ENCODE measurements at places on chromosomes 3 and 15.

GRCh38 chr3:49630784-49631183 is 43.4 kb upstream of the APEH start:
- no peak for DNase-seq

DNA sequence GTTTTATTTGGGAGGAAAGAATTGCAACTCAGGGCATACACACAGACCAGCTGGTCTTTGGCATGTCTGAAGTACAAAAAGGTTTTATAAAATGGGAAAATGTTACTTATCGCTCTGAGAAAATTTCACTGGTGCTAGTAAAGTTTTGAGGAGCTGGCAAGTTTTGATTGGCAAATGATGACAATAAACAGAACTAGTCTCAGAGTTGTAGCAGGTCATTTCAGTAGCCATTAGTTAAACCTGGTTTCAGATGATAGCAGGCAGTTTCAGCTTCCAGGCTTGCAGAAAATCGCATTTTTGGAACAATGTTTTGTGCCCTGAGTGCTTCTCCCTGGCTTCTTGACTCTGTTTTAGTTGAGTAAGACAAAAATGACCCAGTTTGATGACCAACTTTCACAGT is 10.7 kb downstream of the B2M start:
- no peak for DNase-seq

GRCh38 chr15:86317384-86317740 is 237.7 kb downstream of the AGBL1 start:
- no peak for DNase-seq

- no peak for DNase-seq
Measured at GRCh38 chr3:98701071-98701675, 62.0 kb upstream of the ST3GAL6 start.

- no peak for DNase-seq
Measured at GRCh38 chr3:13497386-13497785, 17.3 kb downstream of the HDAC11 start.

- DNase-seq, result no peak
Measured at GRCh38 chr3:99772671-99773070, 45.0 kb upstream of the CMSS1 start.

GRCh38 chr3:133081016-133081415 is 42.8 kb downstream of the TMEM108 start:
- no peak for DNase-seq

DNA sequence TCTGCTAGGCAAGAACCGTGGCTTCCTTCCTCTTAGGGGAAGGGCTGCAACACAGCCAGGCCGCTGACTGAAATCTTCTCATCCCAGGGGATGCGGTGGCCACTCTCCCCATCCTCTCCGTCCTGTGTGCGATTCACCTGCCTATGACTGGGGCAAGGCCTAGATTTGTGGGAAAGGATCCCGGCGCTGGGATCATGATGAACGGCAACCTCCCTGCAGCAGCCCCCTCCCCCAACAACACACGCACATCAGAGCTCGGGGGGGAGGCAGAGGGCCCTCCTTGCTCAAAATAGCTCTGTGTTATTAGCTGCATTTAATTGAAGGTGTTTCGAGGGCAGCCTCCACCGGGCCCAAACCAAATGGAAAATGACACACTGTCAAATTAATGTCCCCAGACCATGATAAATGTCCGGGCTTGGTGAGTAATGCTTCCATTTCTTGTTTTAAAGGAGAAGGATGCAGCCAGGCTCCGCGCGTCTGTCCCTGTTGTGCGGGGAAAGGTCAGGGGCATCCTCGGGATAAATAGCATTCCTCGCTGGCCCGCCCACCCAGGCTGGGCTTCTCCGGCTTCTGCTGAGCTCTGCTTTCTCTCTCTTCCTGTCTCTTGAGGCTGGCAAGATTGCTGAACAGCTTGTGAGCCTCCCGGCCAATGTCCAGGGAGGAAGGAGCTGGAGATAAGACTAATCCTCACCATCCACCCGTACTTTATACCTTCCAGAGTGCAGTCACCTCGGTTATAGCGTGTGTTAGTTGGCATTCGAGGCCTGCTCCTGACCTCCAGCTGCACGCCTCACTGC is 56.4 kb upstream of the TLE3 start:
- no peak for DNase-seq

DNA sequence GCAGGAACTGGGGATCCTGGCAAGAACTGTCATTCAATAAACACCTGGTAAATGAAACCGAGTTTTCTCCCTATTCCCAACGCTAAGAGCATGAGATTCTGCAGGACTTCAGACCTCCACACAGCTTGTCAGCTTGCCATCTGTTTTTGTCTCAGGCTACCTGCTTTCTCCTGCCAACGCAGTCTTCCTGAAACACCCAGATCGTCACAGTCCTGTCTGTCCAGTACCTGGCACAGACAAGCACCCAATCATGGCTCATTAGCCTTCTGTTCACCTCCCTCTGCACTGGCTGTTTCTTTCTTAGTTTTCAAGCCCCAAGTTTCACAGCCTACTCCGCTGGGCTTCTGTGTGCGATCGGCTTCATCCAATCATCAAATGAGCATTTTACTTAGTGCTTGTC is 5.0 kb downstream of the SLC12A8 start:
- DNase-seq, result no peak

- no peak for DNase-seq
Measured at GRCh38 chr3:152893647-152894046, 58.7 kb downstream of the P2RY1 start.

DNA sequence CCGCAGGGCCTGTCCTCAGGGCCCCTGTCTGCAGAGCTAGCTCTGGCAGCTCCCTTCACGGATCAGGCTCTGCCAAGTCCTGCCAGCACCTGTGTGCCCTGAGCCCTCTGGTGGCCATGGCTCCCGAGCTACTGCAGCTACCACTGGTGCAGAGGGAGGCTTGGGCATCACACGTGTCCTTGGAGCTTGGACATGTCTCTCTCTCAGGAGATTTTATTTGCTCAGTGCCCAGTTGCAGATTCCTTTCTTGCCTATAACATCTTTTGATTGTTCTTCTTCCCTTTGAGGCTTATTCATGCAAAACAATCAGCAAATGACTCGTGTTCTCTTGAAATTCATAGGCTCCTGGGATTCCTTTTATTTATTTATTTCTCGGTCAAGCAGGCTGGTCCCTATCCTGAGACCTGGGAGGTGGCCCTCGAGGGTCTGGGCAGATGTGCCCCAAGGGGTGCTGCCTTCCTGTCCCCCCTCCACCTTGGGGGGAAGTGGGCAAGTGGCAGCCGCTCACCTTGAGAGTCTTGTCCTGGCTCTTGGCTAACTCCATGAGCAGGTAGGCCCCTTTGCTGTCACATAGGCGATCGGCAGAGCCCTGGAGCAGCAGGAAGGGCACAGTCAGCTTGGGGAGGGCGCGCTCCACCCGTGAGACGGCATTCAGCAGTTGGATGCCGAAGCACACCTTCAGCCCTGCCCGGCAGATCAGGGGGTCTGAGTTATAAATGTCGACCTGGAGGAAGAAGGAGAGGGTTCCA is 21.9 kb downstream of the ABTB1 start:
- DNase-seq, result no peak

GRCh38 chr3:52298149-52299098 is 10.8 kb downstream of the GLYCTK start:
- DNase-seq, result no peak

DNA sequence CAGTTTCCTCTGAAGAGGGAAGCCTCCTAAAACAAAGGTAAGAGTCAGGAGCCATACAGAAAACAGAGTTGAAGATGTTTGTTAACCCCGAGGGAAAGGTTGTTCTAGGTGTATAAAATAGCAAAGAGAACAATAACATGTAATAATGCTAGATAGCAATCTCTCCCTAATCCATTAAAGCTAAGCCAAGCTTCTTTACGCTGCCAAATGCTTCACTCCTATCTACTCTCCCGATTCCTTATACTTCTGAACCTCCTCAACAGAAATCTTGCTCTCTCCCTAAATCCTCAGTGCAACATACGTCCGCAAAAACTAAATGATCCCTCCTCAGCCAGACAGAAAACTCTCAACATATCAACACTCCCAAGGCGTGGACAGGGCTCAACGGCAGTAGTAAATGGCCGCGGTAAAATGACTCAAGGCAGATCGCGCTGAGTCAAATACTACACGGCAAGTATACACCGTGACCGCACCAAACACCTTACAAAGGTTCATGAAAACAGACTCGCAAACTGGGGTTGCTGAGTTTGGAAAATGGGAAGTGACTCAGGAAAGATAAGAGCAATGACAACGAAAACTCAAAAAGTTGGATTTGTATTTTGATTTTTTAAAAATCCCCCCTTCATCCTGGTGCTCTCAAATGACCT is 682 bp downstream of the CLDND1 start:
- DNase-seq, result peak; percentile 56

DNA sequence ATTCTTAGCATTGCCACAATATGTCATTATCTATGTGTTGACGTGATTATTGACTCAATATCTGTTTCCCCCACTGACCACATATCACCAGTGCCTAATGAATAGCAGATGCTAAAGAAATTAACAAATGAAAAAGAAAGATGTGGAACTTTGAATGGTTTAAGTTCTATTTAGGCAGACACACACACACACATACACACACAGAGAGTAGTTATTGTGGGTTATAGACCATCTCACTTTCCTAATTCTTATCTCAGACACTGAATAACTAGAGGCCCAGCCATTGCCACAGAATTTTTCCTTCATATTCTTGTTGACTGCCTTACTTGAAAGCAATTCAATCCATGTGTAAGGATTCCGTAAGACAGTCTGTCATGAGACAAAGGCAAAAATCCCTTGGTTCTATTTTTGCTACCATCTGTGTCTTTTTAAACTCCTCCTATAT is 61.9 kb upstream of the PHLDB2 start:
- DNase-seq, result no peak

DNA sequence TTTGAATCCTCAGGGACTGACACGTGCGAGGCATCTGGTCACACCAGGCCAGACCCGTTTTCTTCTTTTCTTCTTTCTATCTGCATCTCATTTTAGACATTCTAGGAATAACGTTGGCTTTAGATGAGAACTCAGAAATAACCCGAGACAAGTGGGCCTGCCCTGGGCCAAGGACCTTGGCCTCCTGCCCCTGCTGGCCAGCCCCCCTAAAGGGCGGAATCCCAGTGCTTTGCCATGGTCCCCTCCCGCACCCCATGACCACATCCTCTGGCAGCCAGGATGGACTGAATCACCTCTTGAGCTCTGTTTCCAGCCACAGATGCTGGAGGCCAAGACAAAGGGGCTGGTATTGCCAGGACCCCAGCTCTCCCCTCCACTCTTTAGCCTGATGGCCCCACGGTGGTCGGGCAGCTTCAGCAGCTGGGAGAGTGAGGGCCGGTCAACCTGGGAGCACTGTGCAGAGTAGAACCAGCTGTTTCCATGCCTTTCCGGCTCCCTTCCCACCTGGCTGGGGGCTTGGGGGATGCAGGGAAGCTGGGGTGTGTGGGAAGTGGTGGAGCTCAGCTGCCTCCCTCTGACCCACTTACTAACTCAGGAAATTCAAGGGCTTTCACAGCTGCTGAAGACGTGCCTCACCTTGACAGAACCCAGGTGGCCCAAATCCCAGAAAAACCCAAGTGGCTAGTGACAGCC is 190.9 kb downstream of the FAM43A start:
- no peak for DNase-seq

DNA sequence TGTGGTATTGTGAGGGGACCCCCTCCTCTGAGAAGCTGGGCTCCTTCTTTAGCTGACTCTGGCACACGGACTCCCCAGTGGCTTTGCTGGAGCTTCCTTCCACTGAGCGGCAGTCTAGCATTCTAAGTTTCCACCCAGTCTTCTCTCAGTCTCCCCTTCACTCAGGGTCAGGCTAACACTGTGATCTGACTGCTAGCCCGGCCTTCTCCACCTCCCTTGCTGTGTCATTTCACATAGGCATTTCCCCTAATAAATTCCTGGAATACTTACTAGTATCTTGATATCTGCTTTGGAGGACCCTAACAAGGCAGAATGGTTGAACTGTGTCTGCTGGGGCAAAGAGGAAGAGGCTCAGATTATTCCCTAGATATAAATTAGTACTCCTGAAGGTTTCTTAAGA is 106.2 kb upstream of the THBS1 start:
- DNase-seq, result no peak

DNA sequence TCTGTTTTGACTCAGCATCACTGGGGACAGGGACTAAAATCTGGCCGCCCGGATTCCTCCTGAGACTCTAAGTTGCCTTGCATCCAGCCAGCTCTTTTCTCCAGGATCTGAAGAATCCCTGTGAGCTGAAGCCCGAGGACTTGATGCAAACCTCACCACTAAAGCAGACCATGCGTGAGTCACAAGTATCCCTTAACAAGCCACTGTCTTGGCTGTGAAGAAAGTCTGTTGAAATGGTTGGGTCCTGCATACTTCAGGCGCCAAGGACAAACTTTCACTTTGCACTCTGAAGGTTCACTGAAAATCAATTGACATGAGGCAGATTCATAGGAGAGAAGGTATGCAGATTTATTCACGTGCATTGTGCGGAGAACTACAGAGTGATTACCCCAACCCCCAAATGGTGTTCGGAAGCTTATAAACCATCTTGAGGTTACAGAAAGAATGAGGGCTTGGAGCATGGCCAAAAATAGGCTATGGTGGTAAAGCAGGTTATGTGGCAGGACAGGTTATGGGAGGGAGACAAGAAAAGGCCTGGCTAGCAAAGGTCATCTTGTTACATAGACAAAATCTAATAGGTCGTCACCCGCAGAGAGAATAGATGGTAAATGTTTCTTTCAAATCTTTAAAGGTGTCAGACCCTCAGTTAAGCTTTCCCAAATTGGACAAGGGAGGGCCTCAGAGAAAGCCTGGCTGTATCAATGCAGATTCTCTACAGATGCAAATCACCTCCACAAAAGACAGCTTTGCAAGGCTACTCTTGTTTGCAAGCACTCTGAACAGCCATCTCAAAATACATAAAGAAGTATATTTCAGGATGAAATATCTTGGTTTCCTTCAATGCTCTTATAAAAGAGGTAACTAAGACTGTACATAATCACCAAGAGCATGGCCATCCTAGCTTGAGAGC is 126.3 kb upstream of the PLAAT1 start:
- no peak for DNase-seq

DNA sequence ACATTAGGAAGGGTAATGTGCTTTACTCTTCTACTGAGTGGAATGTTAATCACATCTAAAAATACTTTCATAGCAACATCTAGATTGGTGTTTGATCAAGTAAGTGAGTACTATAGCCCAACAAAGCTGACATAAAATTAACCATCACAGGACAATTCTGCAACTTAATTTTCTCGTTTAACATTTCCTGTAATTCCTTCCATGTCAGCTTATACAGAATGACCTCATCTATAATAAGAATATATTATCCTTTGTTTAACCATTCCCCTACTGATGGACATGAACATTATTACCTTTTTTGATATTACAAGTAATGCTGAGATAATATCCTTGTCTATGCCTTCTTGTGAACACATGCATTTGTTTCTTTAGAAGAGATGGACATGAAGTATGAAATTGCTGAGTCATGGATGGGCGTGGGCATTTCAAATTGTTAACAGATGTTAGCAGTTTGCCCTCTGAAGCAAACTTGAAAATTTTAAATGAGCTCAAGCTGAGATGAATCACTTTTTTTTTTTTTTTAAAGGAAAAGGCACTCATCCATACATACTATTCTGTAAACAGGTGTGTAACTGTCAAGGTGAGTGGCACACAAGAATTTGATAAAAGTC is 85.1 kb downstream of the OXNAD1 start:
- DNase-seq, result no peak

DNA sequence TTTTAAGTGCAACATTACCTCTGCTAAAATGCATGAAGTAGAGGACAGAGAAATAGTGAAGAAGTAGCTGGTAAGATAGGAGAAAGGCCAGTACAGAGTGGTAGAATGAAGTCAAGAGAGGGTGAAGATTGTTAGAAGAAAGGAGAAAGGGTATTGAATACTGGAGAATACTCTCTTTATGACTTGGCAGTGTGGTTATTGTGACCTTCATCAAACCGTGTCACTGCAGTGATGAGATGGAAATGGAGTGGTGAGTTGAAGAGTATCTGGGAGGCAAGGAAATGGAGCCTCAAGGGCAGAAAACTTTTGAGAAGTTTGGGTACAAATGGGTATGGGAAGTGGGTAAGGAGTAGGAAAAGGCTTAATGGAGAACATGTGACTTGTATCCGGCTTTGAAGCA is 24.7 kb downstream of the MINDY2 start:
- DNase-seq, result no peak

All from stimulated activated CD4-positive, alpha-beta T cell treated with anti-CD3 and anti-CD28 coated beads, Interleukin-15, amount 100 ng/mL, for 48 hours (primary cell).